Vagina (tissue), 2 donors: ENCODE measurements at places on chromosomes 6 and 20.

- no peak for DNase-seq
These were observed 2.2 kb downstream of the NKX2-4 start for GRCh38 chr20:21395051-21395665.

DNA sequence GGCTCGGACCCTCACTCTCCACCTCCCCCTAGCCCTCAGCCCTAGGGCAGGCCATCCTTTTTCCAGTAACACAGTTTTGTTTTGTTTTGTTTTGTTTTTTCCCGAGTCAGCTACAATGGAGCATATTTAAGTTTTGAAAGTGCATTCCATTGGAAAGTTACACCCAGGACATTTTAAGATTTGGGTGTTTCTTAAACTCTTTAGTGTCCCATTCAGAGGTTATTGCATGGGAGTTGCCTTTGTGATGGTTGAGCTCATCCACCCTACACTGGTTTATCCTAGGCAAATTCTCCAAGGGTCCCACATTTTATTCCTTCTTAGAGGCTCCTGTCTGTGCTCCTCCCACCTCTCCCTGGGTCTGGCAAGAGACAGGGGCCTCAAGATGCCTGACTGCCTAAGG is 58.9 kb downstream of the THBS2 start:
- DNase-seq: no peak

DNA sequence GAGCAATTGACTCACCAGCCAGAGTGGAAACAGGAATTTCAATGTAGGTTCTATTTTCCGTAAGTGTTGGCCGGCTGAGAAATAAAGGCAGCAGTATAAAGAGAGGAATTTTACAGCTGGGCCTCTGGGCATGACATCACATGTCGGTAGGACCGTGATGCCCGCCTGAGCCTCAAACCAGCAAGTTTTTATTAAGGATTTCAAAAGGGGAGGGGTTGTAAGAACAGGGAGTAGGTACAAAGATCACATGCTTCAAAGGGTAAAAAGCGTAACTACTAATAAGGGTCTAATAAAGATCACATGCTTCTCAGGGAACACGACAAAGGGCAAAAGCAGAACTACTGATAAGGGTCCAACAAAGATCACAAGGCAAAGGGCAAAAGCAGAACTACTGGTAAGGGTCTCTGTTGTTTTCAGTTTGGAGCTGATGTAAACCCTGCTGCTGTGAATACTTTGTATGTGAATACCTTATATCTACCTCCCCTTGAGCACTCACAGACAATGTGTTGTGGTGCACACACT is 9.0 kb upstream of the TULP4 start:
- DNase-seq: no peak

GRCh38 chr6:150004101-150004782 is 21.1 kb downstream of the RAET1L start:
- peak; percentile 84 for DNase-seq

DNA sequence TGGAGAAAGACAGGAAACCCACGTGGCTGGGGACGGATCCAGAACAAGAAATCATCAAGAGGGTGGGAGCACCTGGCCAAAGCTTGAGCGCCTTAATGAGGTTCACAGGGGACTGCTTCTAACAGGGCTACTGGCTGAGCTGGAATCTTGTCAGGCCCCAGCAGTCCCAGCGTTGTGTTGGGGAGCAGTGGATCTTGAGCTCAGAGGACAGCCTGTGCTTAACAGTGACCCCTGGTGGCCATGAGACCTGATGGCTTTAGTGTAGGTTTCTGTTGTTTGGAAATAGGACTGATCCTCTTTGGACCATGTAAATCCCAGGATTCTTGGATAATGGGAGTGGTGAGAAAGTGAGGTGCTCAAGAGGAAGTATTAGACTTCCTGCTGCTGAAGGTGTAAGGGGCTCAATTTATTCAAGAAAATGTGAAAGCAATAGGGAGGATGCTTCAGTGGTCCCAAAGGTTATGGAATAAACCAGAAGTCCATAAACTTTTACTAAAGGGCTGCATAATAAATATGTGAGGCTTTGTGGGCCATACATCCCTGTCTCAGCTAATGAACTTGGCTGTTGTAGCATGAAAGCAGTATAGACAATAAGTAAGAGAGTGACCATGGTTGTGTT is 216.2 kb downstream of the NFATC2 start:
- no peak for DNase-seq

GRCh38 chr20:11063444-11063843 is 389.6 kb upstream of the JAG1 start:
- no peak for DNase-seq
